Stimulated activated CD8-positive, alpha-beta memory T cell treated with anti-CD3 and anti-CD28 coated beads, Interleukin-2, amount 100 ng/mL, for 1 hour (primary cell): ENCODE measurements at places on chromosomes 7 and 10.

DNA sequence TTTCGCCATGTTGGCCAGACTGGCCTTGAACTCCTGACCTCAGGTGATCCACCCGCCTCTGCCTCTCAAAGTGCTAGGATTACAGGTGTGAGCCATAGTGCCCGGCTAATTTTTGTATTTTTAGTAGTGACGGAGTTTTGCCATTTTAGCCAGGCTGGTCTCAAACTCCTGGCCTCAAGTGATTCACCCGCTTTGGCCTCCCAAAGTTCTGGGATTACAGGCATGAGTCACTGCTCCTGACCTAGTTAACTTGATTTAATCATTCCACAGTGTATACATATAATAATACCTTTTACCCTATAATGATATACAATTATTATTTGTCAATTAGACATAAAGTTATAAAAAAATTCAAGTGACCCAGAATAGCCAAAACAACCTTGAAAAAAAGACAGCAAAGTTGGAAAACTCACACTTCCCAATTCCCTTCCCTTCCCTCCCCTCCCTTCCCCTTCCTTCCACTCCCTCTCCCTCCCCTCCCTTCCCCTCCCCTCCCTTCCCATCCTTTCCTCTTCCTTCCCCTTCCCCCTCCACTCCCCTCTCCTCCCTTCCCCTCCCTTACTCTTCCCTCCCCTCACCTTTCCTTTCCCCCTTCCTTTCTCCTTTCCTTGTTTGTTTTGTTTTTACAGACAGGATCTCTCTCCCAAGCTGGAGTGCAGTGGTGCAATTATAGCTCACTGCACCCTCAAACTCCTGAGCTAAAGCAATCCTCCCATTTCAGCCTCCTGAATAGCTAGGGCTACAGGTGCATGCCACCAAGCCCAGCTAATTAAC is 14.8 kb upstream of the ZMIZ2 start:
- no peak for DNase-seq

DNA sequence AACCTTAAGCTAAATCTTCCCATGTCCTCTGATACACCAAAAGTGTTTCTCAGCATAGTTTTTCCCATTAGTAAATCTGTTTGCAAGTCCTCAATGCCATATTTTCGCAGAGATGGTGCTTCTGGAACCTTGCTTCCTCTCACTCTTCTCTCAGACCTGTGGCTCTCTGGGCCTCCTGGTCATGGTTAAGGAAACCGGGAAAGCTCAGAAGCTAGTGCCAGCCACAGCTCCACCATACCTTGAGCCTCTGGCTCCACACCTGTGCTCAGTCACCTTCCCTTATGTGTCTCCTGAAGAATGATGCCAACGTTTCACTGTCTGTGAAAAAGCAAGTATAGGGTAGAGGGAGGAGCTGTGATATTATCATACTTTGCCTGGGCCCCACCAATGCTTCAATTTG is 149.6 kb downstream of the CYP26A1 start:
- no peak for DNase-seq

DNA sequence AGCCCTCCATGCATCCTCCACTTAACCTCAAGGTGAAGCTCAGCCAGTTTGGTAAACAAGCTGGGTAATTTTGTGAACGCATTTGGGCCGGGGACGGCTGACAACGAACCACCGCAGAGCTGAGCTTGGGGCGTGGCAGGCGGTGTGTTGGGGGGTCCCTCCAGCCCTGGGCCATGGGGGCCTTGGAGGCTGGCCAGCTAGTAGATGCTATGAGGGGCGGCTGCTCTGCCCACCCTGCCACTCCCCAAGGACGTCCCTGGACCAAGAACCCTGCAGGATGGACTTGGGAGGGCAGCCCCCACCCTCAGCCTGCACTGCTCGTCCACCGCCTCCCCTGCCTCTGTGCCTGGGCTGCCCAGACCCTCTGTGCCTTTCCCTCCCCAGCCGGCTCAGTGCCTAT is 12.0 kb upstream of the SCART1 start:
- DNase-seq, result no peak

DNA sequence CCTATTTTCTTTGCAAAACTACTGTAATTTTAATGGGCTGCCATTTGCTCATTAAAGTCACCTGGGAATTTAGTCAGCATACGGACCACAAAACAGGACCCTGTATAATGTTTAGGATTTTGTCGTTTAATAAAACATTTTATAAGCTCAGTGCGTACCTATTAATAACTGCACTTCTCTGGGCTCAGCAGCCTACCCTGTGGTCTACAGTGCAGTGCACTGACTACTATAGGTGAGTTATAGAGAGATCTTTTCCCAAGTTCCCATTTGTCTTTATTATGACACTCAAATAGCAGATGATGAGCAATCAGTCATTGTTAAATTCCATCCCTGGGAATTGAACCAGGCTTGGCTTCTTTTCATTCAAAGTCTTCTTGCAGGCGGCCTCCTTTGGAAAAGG is 433.4 kb upstream of the NFE2L3 start:
- DNase-seq, result no peak

GRCh38 chr7:19116121-19117090 is 1.0 kb downstream of the TWIST1 start:
- DNase-seq, result no peak

- DNase-seq, result no peak
Observed at GRCh38 chr10:32163762-32164148, 107.5 kb upstream of the KIF5B start.

DNA sequence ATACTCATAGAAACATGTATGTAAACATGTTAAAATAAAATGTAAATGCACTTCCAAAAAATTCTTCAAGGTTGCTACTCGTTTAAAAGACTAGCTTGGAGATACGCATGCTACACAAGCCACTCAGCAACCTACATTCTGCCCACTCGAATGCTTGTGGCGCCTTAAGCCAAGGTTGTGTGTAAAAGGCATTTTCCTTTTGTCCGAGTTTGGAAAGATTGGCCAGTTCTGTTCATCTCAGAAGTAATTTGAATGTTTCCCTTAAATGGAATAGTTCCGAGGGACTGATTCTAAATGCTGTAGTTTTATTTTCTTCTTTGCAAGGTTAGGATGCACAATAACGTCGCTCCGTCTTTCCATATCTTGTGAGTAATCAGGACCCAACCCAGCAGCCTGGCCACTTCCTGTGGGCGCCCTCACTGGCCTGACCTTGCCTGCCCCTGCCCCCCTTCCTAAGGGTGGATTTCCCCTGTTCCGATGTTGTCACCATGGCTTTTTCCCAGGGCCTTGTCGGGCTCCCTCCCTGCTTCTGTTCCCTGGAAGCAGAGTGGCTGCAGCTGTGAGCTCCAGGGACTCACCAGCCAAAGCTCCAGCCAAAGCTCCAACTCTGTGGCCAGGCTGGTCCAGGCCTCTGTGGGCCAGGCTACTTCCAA is 70.6 kb downstream of the PTPRE start:
- DNase-seq, result no peak

DNA sequence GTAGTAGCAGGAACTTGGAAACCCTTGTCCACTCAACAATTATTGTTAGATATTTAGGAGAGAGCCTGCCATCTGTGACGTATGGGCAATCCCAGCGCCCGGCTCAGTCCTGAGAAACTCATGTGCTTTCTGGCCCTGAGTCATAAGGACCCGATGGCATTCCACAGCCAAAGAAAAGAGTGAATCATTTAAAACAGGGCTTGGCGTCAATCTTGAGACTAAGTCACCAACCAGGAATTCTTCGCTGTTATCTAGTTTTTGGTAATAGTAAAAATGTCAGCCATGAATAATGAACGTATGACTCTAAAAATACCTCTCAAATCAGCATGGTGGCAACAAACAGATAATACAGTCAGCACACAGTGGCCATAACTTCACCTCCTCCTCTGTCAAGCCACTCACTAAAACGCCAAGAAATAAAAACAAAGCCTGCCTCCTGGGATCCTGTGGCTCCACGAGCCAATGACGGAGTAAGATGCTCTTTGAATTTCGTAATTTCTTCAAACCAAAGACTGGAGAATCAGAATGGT is 140.8 kb downstream of the ADAM12 start:
- no peak for DNase-seq

- DNase-seq, result no peak
Observed at GRCh38 chr10:127918572-127918971, 11.7 kb downstream of the PTPRE start.

DNA sequence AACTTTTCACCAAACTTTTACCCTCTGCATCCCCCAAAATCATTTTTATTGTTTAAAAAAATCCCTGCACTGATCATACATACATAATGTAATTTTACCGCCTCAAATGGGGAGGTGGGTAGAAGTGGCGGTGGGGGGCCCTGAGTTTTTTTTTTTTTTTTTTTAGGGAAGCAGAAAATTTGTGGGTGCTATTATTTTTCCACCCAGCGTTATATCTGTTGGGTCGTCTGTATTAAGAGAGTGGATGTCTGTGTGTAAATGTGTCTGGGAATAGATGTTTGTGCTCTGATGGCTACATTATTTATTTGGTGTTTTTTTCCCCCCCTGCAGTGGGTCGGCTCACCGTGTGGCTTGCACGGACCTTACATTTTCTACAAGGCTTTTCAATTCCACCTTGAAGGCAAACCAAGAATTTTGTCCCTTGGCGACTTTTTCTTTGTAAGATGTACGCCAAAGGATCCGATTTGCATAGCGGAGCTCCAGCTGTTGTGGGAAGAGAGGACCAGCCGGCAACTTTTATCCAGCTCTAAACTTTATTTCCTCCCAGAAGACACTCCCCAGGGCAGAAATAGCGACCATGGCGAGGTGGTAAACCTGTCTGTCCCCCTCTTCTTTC is 438 bp downstream of the ARID5B start:
- no peak for DNase-seq

DNA sequence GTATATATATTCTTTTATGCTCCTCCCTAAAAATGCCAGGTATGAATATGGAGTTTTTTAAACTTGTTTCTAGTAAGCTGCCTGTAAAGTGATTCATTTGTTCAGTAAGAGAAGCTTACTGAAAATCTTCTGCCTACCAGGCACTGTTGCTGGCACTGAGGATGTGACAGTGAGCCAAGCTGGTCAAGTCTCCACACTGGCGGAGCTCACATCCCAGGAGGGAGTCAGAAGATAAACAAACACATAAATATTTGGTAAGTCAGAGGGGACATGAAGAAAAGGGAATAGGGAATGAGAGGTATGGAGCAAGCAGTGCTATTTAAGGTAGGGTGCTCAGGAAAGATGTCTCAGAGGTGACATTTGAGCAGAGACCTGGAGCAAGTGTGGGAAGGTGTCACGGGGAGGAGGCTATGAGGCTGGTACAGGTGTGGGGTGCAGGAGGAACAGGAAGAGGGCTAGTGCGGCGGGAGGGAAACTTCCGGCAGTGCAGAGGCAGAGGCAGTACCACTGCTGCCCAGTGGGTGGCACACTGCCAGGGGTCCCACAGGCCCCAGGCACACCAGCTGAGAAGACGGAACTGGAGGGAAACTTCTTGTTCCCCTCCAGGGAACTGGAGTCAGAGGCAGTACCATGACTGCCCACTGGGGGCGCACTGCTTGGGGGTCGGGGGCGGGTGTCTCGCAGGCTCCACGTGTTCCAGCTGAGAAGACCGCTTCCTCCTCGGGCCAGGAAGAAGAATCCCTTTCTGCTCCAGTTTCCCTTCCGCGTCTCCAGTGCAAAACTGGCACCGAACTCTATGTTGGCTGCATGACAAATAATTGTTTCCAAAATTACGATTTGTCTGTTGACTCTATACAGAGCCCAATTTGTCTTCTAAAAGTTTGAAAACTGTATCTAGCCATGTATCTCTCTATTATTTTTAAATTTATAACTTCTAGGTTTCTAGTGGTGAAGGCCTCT is 161.0 kb downstream of the TEX36 start:
- no peak for DNase-seq

- no peak for DNase-seq
Observed at GRCh38 chr7:30209951-30210350, 74.4 kb upstream of the ZNRF2 start.

- DNase-seq, result no peak
Observed at GRCh38 chr10:5546891-5547680, 22.3 kb downstream of the CALML3 start.

DNA sequence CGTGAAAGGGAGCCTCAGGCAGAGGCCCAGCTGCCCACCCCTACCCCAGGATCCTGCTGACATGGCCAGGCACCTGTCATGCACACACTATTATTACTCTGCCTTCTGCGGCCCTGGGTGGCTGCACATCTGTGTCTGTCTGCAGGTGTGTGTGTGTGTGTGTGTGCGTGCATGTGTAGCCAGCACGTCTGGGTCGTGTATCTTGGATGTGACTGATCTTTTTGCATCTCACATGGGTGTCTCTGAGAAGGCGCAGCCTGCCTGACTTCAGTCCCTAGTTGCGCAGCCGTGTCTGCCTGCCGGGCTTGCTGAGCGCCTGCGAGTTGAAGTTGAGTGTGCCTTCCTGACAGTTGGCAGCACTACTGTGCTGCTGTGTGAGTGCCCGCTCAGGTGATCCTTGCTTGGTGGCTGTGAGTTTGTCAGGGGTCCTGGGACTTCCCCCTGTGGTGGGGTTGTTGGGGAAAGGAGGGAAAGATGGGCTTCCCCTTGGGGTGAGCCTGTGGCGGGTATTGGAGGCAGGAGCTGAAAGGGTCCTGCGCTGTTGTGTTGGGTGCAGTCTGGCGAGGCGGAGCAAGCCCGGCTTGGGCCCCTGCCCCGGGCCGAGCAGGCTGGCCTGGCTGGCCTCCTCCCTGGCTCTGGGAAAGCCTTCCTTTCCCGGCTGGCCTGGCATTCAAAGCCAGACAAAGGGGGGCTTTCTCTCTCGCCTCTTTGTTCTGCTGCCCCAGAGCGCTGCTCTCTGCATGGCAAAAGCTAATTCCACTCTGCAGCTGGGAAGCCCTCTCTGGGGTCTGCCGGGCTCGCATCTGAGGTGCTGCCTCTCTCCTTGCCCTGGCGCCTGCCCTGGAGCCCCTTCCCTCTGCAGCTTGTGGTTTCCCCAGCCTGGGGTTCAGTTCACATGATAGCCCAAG is 4.9 kb downstream of the TRIM8 start:
- no peak for DNase-seq

- DNase-seq, result no peak
Observed at GRCh38 chr7:40288827-40289226, 154.0 kb downstream of the SUGCT start.

- DNase-seq, result no peak
Observed at GRCh38 chr10:24465891-24466818, 257.2 kb downstream of the KIAA1217 start.

DNA sequence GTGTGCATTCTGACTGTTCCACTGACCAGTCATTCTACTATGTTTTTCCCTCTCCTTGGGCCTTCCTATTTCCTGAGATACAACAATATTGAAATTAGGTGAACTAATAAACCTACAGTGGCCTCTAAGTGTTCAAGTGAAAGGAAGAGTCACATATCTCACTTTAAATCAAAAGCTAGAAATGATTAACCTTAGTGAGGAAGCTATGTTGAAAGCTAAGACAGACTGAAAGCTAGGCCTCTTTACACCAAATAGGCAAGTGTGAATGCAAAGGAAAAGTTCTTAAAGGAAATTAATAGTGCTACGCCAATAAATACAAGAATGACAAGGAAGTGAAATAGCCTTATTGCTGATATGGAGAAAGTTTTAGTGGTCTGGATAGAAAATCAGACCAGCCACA is 5.7 kb upstream of the DYNC1I1 start:
- DNase-seq, result no peak

- DNase-seq, result no peak
Observed at GRCh38 chr10:8462565-8462964, 408.1 kb downstream of the GATA3 start.

DNA sequence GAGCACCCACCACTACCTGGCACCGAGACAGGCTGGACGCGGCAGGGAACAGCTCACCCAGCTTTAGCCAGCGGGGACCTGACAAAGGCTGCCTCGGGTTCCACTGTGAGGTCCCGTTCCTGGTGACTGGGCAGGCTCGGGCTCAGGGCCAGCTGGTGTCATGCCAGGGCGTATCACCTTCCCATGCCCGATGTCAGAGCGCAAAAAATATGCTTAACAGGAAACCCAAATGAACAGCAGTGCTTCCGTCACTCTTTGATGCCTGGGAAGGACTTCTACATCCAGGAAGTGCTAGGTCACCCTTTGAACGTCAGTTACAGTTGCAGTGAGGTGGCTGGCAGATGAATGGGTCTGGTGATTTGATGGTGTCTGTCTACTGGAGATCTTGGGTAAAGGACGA is 106.0 kb downstream of the ADARB2 start:
- no peak for DNase-seq
